Activated T-cell treated with anti-CD3 and anti-CD28 coated beads for 4 hours (primary cell): ENCODE measurements at places on chromosomes 1 and 21.

DNA sequence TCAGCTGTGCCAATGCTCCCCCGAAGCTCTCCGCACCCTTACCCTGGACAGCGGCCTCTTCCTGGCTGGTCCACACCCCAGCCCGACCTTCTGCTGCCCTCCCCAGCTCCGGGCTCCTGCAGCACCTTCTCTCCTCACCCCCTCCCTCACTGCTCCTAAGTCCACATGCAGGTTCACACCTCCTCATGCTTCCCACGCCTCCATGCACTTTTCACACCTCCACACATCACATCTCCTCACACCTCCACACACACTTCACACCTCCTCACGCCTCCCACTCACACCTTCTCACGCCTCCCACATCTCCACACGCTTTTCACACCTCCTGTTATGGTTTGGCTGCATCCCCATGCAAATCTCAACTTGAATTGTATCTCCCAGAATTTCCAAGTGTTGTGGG is 18.9 kb downstream of the GPR137B start:
- DNase-seq = no peak

GRCh38 chr21:32307706-32308105 is 9.1 kb downstream of the MRAP start:
- no peak for DNase-seq

DNA sequence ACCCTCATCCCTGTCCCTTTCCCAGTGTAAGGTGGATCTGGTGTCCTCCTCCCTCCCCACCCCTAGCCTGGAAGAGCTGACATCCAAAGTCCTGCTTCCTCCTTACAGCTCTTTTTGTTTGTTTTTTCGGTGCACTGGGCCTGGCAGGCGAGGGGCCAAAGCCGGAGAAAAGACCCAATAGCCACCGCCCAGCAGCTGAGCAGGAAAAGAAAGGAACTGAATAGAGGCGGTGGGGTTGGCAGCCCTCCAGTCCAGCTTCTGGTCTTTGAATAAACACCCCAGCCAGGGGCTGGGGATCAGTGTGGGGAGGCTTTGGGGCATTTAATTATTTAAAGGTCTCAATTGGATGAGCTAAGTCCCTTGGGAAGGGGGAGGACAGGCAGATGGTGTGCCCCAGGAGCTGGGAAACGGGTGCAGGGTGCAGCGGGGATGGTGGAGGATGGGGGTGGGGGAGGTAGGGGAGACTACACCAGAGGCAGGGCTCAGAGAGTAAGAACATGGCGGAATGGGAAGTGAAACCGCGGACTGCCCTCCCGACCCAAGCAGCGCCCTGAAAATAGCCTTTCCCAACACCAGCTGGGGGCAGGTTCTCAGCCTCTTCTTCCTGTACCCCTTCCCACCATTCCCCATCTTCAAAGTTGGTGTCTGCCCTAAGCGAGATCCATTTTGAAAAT is 20.2 kb downstream of the BTG2 start:
- no peak for DNase-seq

DNA sequence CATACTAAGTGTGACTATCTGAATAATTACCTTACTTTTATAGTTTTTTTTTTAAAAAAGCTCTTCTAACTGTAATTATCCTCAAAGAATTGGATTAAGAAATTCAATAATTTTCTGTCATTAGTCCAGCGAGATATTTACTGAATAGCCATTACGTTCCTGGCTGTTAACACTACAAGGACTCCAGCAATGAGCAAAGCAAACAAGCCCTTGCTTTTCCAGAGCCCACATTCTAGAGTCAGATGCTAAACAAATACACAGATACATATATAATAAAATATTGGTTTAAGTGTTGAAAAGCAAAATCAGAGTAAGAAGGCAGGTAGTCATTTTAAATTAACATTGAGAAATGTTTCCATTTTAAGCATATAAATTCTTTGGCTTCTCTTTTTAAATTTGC is 118.4 kb downstream of the ATF6 start:
- no peak for DNase-seq

DNA sequence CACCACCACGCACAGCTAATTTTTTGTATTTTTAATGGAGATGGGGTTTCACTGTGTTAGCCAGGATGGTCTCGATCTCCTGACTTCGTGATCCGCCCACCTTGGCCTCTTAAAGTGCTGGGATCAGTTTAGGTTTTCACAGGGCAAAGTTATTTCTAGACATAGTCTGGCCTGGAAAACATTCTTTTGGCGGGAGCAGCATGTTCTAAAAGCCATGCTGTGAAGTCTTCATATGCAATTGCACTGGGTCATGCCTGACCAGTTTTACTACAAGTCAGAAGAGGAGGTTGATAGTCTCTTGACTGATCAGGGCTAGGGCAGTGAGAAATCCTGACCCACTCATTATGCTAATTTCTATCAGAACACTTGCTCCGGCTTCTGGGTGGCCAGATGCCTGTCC is 131.6 kb upstream of the POU3F1 start:
- DNase-seq = no peak

DNA sequence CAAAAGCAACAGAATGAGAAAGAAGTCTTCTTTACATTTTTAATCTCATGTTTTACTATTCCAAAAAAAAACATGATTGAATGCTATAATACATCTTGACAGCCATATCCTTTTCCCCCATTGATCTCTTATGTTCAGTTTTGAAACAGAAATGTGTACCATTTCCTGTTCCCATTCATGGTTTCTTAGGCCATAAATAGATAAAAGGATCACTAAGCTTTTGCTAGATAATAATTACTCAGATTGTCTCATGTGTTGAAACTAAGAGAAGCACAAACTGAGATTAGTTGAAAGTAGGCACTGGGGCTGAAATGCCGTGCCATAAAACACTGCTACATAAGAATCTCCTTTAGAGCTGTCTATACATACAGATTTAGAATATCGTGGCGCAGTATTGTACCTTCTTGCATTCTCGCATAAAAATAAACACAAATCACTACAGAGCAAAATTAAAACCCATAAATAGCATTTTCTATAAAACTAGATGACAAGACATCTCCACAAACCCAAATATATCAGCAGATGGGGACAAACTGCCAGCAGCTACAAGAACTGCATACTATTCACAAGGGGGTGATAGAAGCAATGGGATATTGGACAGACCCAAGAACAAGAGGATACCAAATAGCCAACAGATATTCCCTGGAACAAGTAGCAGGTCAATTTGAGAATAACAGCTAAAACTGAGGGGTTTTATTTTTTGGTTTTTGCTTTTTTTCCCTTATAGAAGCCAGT is 405.3 kb upstream of the PRMT6 start:
- no peak for DNase-seq

DNA sequence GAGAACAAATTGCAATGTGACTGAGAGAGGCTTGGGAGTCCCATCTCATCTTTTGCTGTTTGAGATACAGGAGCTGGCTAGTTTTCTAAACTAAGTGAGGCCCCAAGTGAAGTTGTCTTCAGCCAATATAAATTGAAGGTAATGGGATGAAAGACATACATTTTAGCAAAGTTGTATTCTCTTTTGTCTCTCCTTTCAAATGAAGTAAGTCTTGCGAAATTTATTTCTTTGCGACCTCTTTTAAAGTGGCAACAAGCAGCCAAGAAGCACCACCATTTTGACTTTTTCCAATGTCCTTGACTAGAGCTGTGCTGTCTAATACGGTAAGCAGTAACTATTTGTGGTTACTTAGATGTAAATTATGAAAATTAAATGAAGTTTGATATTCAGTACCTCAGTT is 385.7 kb downstream of the USP25 start:
- no peak for DNase-seq

GRCh38 chr21:25179116-25179515 is 428.2 kb downstream of the MRPL39 start:
- no peak for DNase-seq

GRCh38 chr1:153711026-153711425 is 16.8 kb upstream of the INTS3 start:
- DNase-seq = no peak

DNA sequence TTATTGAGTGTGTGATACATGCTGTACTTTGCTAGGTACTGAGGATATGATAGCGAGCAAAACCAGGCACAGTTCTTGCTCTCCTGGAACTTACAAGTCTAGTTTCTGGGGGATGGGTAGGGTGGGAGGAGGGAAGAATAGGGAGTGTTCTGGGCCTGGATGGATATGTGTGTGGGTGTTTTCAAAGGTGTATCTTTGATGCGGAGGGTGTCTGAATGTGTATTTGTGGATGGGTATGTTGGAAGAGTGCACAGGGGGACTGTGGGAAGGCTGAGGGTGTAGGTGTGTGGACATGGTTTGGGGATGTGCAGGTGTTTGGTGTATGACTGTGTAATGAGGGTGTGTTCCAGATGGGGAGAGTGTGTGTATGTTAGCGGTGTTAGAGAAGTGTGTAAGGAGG is 4.5 kb upstream of the DPH2 start:
- no peak for DNase-seq

DNA sequence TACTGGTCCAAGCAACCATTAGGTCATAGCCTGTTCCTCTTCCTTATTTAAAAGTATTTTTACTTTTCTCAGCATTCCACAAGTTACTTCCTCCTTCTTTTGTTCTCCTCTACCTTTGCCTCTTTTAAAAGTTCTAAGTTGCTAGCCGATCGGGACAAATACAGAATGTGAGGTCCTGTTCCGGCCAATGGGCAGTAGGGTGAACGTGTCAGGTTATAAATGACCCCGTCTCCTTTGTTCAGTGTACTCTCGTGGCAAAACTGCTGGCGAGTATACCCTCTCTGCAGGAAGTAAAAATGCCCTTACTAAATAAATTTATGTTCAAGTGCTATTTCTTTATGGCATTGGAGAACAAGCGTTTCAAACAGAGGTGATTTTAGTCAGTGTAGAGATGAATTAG is 2.5 kb downstream of the ADCY10 start:
- DNase-seq = no peak
